ENCODE measurements at places on chromosomes 2 and 18.

DNA sequence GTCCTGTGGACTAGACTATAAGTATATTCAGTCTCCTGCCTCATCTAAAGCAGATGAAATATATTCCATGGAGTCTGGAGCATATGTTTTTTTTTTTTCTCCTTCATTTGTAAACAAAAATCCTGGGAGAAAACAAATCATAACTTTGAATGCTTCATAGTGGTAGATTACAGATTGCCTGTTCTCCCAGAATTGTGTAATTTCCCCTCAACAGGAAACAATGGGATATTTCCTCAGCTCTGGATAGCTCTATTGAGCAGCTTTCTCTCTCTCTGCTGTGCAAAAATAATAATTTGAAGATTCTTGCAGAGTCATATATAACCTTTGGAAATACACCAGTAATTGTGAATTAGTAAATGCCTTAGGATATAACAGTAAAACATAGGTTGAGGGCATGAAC, 1406.6 kb upstream of the ACVR2A start:
- no peak for DNase-seq

- no peak for DNase-seq
Observed at GRCh38 chr2:99662761-99663341, 173.0 kb upstream of the REV1 start.

DNA sequence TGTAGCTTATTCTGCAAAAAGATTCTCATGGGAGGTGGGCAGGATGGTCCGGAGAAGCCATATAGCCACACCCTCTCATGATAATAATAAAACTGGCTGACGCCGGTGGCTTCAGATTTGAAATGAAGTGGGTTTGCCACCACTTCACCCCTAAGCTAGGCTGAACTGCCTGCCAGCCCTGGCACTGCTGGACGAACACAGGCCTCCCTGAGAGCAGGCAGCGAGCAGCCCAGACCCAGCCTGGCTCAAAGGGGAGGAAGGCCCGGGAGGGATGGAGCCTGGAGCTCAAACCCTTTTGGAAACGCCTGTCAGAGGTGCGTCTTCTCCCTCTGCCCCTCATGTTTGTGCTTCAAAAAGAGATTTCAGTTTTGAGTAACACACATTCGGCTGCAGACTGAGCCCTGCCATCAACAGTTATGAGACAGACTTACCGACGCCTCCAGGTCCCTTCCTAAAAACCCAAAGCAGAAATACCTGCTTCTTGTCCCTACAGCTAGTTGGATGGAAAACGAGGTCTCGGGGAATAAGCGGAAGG, 71.1 kb upstream of the HPCAL1 start:
- DNase-seq, result no peak

DNA sequence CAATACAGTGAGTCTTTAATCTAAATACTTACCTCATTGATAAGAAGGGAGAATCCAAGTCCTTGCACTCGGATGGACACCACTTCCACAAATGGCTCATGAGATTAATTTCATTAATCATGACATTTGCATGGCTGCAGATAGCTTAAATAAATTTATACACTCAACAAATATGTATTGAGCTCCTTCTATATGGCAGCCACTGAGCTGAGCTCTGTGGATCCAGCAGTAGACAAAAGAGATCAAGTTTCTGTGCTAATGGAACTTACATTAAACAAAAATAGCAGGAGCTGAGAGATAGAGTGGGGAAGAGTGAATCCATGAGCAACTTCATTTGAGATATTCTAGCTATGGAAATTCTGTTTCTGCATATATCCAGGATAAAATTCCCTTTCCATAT, 44.4 kb downstream of the RAB27B start:
- DNase-seq, result no peak

DNA sequence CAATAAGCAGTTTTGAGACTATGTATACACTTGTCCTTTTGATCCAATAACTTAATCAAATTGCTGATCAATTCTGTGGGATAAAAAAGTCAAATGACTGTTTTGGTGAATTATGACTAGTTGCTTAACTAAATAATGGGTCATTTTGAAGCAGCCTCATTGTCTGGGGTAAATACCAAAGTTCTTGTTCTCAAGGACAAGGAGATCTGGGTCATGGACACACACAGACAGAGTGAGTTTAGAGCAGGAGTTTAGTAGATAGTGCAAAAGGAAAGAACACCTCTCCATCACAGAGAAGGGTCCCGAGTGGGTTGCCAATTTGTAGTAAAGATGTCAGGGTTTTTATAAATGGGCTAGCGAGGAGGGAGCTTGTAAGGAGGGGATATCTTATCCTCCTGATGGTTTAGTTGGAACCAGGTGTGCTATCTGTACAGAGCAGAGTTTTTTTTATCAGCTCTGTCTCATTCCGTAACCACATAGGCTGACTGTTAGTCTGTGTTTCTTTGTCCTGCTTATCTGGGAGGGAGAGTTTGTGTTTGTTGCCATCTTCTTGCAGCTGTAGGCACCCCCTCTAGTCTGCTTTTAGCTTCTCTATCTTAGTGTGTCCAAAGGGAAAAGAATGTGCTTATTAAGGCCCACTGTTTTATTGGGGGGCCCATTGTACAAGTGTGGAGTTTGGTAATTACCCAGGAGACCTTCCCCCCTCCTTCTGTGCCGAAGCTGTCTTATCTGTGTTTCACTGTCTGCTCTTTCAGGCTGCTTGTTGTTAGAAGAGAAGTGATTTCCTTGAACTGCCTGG, 48.7 kb upstream of the C1GALT1C1L start:
- DNase-seq, result no peak

GRCh38 chr2:60317844-60318243, 235.6 kb downstream of the BCL11A start:
- DNase-seq, result no peak

GRCh38 chr2:45533771-45534170, 77.3 kb downstream of the SRBD1 start:
- DNase-seq, result no peak

DNA sequence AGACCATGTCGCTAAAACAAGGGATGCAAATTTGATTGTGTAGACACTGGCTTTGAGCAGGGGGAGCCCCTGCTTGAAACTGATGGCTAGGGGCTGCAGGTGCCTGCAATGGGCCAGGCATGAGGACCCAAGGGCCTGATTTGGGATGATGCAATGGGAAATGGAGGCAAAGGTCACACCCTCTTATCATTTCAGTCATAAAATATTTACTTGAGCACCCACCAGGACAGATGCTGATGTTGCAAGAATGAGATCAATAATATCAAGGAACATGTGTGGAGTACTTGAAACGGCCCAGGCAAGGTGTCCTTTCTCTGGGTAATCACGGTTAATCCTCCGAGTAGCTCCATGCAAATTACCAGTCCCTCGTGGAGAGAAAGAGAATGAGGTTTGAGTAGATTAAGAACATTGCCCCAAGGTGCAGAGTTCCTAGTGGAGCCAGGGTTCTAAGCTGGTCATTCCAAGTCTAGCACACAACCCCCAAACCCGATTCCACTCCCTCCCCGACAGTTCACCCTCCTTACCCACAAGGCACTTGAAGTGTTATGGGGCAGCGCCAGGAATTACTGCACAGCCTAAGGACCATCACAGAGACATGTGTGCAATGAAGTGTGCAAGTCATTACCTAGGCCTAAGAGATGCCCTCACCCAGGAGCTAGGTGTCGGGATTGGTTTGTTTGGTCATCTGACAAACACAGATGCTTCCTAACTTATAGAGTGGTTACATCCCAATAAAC, 14.0 kb upstream of the TMBIM1 start:
- DNase-seq, result no peak

DNA sequence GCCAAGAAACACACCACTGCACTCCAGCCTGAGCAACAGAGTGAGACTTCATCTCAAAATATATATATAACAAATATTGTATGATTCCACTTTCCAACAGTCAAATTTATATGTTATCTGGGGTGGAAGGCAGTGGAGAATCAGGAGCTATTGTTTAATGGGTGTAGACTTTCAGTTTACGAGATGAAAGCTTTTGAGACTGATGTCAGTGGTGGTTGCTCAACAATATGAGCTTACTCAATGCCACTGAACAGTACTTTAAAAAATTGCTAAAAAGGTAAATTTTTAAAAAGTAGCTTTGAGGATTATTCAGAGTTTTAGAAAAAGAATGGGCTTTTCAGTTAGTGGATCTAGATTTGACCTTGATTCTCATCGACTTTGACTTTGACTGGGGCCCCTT, 105.9 kb upstream of the ST6GAL2 start:
- no peak for DNase-seq

- DNase-seq, result no peak
Observed at GRCh38 chr18:13565228-13565627, 161.1 kb downstream of the FAM210A start.

- DNase-seq, result no peak
Observed at GRCh38 chr18:55465313-55465712, 122.7 kb downstream of the TCF4 start.

- DNase-seq, result no peak
Observed at GRCh38 chr18:75107196-75107930, 101.6 kb downstream of the PTGR3 start.

- no peak for DNase-seq
Observed at GRCh38 chr2:222677981-222678380, 6.5 kb downstream of the MOGAT1 start.

DNA sequence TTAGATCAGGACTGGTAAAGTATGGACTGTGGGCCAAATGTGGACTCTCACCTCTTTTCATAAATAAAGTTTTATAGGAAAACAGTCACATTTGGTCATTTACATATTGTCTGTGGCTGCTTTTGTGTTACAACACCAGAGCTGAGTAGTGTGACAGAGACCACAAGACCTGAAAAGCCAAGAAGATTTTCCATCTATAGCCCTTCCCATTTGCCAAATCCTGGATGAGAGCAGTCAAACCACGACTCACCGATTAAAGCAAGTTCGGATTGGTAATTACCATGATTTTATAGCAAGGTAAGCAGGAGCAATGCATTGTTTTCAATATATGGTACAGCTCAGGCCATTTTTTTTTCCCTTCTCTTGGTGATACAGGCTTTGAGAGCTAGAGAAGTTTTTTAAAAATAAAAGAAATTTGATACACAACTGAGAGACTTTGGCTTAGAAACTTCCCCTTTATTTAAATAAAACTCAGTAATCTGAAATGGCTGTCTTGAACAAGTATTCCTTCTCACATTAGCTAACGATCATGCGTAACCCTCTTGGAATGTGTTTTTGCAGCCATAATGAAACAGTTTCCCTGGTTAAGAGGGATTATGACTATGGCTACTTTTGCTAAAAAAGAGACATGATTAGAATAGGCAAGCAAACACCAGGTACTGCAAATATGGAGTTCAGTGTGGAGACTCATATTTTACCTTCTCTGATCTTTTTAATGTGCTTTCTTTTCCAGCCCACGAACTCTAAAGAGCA, 9.5 kb upstream of the MALL start:
- DNase-seq, result no peak

DNA sequence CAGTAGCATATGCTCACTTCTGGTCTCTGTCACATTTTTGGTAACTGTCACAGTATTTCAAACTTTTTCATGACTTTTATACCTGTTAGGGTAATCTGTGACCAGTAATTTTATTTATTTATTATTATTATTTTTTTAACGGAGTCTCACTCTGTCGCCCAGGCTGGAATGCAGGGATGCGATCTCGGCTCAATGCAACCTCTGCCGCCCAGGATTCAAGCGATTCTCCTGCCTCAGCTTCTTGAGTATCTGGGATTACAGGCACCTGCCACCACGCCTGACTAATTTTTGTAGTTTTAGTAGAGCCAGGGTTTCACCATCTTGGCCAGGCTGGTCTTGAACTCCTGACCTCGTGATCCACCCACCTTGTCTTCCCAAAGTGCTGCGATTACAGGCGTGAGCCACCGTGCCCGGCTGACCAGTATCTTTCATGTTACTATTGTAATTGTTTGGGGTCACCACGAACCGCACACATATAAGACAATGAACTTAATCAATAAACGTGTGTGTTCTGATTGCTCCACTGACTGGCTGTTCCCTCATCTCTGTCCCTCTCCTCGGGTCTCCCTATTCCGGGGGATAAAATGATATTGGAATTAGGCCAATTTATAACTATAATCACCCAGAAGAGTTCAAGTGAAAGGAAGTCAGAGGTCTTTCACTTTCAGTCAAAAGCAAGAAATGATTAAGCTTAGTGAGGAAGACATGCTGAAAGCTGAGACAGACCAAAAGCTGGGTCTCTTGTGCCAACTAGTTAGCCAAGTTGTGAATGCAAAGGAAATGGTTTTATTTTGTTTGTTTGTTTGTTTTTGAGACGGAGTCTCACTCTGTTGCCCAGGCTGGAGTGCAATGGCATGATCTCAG, 22.9 kb downstream of the TGIF1 start:
- no peak for DNase-seq

DNA sequence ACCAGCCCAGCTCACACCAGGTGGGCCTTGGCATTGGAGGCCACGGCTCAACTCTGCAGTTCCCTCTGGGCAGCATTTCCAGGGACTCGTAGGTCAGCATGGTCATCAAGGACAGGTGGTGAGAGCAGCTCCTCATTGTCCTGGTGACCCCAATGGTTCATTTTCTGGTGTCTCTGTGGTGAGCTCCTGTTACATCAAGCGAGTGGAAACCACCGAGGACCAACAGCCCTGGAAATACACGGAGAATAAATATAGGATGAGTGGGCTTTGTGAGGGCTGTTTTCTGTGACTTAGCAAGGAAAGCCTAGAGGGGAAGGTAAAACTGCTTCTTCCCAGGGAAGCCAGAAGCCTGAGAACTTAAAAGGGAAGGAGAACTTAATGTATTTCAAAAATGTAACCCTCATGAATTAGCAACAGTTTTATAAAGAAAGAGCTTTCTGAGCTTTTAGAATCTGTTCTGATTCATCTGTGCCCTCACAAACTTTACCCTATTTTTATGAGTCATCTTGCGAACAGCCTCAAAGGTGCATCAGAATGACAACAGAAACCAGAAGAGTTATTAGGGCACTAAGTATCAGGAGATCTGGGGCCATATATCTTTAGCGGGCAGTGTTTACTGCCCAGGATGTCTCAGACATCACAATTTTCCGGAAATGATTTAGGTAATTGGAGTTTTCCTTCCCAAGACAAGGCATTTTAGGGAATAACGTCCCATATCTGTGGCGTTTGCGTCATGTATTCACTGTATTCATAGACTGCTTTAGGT, 18.7 kb downstream of the C2orf92 start:
- DNase-seq, result no peak

- no peak for DNase-seq
Observed at GRCh38 chr18:63890950-63891304, 3.4 kb downstream of the SERPINB2 start.

DNA sequence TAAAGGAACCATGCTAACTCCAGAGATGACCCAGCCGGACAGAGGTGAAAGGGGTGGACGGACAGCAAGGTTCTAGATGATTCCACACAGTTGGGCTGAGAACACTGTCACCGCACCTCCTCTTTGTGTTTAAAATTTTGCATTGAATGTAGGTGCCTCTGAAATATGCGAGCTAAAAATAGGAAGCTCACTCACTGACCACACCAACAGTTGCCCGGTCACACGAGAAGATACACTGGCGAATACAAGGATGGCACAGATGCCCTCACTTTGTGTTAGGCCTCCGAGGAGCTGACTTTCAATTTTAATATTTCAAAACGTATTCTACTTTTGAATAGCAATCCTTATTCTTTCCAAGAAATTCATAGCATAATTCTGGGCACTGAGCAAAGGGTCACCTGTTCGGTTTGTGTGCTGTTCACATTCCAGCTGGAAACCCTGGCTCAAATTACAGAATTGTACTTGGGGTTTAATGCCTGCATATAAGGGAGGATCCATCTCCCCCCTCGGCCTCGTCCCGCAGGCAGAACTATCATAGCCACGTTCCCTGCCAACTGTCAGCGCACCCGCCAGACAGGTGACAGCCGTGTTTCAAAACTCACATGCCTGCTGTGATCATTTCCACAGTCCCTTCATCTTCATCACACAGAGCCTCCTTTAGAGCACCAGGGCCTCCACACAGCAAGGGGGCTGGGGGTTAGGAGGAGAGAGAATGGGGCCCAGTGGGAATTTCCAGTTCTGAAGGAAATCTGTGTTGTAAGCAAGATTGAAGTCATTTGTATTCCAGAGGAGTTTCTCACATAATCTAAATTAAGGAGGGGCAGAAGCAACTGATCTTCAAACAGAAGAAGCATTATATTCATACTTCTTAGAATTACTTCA, 48.2 kb downstream of the ADI1 start:
- DNase-seq, result no peak

Measured in thymus (tissue), 14 donors.